ENCODE measurements at places on chromosomes 3 and 15.

DNA sequence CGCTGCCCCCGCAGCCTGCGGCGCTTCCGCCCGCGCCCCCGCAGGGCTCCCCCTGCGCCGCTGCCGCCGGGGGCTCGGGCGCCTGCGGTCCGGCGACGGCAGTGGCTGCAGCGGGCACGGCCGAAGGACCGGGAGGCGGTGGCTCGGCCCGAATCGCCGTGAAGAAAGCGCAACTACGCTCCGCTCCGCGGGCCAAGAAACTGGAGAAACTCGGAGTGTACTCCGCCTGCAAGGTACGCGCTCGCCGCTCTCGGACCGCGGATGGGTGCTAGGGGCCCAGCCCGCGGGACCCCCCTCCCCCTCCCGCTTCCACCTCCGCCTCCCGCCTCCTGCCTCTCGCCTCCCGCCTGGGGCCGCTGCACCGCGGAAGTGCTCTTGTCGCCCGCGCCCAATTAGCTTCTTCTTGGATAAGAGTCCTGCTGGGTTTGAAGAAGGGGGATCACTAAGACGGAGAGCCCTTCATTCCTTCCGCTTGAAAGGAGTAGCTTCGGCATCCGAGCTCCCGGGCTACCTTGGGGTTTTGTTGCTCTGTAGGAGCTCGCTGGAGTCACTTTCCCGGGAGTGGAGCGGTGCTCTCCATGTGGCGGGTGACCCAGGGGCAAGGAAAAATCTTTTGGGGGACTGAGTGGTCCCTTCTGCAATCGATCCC, 426 bp downstream of the KAT2B start:
- peak; percentile 68 for DNase-seq

- no peak for DNase-seq
These were observed 9.7 kb upstream of the TATDN2 start for GRCh38 chr3:10238345-10239183.

GRCh38 chr15:68230157-68231100, 901 bp upstream of the CLN6 start:
- no peak for DNase-seq

DNA sequence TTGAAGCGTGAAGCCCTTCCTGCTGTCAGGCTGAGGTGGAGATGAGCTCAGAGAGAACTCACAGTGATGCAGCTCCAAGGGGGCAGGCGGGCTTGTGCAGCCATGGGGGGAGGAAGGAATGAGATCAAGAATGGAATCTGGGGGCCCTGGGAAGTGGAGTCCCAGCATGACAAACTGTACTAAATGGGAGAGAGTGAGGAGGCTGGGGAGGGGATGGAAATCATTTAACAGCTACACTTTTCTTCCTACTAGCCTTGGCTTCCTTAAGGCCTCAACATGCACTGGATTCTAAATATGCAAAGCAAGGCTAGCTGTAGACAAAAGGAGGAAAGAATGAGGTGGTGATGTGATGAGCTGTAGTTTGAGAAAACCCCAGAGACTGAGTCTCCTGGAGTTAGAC, 133.9 kb downstream of the EEFSEC start:
- no peak for DNase-seq

- DNase-seq: no peak
These were observed 54.6 kb downstream of the SPRED1 start for GRCh38 chr15:38307251-38307650.

- DNase-seq: no peak
These were observed 49.6 kb downstream of the CEMIP start for GRCh38 chr15:80828796-80829195.

DNA sequence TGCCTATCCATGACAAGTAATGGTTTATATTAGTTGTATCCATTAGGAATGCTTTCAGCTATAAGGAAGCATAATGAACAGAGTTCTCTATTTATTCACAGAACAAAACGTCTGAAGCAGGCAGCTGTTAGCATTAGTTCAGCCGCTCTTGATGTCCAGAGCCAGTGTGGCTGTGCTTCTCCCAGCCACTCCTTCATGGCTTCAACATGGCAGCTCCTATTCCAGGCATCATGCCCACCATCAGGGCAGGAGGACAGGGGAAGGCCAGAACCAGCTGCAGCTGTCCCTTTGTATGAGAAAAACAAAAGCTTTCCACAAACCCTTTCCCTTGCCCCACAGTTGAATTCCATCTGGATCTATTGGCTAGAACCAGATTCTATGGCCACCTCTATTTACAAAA, 12.9 kb upstream of the SNRK start:
- DNase-seq: no peak

DNA sequence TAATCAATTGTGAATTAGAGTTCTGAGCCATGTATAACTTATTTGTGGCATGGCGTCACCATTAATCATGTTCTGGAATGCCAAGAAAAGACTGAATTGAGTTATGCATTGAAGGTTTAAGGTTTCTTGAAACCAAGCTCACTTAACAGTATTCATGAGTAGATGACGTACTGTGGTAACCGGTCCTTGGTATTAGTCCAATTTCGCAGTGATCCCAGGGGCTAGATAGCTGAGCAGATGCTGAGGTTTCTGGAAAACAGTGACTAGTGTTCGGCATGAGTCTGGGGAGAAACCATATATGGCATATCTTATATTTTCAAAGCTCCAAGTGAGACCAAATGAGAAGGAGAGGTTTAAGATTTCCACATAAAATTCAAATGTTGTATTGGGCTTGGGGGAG, 218.3 kb upstream of the LYSMD4 start:
- DNase-seq: no peak

GRCh38 chr3:29679944-29680343, 399.1 kb downstream of the RBMS3 start:
- no peak for DNase-seq

- DNase-seq: no peak
These were observed 62.6 kb downstream of the SMAD3 start for GRCh38 chr15:67127965-67128364.

- DNase-seq: no peak
These were observed 17.0 kb upstream of the ITGB5 start for GRCh38 chr3:124903896-124904834.

- DNase-seq: no peak
These were observed 250.0 kb upstream of the VEPH1 start for GRCh38 chr3:157752956-157753786.

- DNase-seq: no peak
These were observed 6.6 kb downstream of the DUOX1 start for GRCh38 chr15:45136378-45136764.

DNA sequence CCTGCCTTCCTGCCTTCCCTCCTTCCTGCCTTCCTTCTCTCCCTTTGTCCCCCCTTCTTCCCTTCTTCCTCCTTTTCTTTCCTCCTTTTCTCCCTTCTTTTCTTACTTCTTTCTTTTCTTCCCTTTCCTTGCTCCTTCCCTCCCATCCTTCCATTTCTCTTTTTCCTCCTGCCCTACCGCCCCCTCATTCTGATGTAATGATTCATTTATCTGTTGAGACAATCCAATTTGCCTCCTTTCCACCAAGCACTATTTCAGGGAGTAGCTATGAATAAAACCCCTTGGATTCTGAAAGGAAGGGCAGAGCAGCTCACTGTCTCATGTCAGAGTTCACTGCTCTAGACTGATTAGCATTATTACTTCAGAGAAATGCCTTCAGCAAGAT, 462.6 kb downstream of the PDCD6IP start:
- DNase-seq: no peak

GRCh38 chr15:66566963-66567531, 1.2 kb upstream of the LCTL start:
- peak; percentile 52 for DNase-seq

DNA sequence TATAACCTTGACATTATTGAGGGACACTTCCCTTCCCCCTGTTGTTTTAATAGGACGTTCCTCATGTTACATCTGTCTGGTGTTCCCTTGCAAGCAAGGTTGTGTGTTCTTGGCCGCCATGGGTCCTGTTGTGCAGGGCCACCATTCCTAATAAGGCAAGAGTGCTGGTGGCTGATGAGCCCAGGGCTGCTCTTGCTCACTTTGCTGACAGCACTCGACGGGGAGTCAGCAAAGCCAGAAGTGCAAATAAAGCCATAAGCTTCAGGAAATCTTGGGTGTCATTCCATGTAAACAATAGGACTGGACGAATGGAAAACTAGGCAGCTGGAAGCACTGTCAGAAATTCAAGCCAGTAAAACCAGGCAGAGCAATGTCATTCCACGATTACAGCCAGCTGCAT, 75.8 kb downstream of the SQOR start:
- DNase-seq: no peak

DNA sequence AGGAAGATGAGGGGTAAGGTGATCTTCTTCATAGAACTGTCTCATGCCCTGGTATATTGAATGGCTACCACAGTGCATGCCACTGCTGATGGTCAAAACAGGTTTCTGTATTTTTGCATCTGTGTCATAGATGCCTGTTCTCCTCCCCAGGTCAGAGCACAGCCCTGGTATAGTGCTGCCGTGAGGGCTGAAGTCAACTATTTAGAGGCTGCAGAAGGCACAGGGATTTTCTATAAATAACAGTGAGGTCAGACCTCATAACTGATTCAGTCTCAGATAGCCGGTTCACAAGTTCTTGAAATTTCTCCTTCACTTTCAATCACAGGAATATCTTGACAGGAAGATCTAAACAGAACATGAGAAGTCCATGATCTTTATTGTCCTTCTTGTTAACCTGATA, 99.2 kb upstream of the NUDT16 start:
- no peak for DNase-seq

- DNase-seq: no peak
These were observed 790.1 kb downstream of the PLOD2 start for GRCh38 chr3:145370870-145371269.

DNA sequence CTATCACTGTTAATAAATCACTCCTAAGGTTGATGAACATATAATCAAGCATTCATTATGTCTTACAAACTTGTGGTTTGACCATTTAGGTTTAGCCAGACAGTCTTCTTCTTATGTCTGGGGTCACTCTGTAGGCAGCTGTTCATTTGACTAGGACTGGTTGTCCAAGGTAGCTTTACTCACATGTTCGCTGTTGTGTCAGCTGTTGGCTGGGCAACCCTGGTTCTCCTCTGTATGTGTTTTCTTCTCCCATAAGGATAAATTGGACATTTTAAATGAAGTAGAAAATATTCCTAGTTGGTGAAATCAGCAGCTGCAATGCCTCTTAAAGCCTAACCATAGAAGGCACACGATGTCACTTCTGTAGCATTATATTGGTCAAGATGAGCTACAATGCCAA, 635.1 kb downstream of the EPHA3 start:
- no peak for DNase-seq

GRCh38 chr3:11547498-11547897, 96.2 kb downstream of the VGLL4 start:
- no peak for DNase-seq

DNA sequence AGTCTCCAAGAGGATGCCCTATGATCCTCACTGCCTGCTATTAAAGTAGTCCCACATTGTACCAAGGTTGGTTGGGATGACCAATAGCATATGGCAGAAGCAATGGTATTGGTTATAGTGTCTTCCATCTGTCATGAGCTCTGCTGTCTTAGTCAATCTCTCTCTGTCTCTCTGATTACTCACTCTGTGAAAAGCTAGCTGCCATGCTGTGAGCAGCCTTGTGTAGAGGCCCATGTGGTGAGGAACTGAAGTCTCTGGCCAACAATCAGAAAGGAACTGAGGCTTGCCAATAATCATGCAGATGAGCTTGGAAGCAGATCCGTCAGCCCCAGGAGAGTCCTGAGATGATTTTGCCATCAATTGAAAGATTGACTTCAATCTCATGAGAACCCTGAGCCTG, 60.3 kb upstream of the CFAP161 start:
- no peak for DNase-seq

DNA sequence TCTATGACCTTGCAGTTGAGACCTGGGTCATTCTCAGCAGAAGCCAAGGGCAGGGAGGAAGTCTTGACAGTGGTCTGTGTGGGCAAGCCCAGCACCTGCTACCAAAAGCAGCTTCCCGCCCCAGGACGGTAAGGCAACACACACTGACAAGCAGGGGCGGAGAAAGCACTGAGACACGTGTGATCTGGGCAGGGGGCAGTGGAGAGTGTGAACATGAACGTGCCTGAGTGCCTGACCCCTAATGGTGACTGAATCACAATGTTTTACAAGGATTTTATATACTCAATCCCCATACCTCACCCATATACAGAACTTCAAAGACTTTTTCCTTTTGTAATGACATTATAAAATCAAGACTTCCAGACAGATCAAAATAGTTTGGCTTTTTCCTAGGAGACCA, 35.2 kb downstream of the ANP32A start:
- DNase-seq: no peak

- no peak for DNase-seq
These were observed 19.9 kb downstream of the SMAD3 start for GRCh38 chr15:67085237-67085817.

- no peak for DNase-seq
These were observed 476.9 kb downstream of the ZNF385D start for GRCh38 chr3:21274079-21274571.

DNA sequence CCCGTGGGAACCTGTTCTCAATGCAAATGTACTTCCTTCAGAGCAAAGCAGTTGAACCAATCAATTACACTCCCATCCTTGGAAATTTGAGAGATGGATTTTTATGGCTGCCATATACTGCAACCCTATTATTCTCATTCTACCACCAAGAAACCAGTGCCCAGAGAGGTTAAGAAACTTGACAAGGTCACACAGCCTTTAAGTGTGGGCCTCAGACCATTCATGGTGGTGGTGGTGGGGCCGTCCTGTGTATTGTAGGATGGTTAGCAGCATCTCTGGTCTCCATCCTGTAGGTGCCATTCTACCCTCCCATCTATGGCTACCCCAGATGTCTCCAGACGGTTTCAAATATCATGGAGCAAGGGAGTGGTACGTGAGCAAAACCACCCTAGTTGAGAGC, 23.4 kb upstream of the RBSN start:
- no peak for DNase-seq

DNA sequence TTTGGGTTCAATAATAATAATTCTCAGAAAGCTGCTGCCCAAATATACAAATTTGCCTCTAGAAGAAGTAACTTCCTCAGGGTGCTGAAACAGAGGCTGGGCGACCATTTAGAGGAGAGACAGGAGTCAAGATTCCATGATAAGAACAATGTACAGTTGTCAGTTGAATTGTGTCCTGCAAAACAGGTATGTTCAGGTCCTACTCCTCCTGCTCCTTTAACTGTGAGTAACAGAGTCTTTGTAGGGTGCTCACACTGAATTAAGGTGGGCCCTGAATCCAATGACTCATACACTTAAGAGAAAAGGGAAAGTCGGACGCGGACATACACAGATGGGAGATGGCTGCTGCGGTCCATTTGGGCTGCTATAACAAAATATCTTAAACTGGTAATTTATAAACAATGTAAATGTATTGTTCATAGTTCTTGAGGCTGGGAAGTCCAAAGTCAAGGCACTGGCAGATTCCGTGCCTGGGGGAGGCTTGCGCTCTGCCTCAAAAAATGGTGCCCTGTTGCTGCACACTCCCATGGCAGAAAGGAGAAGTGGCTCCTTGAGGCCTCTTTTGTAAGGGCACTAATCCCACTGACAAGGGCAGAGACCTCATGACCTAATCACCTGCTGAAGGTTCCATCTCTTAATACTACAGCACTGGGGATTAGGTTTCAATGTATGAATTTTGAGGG, 55.1 kb downstream of the MB21D2 start:
- DNase-seq: no peak

GRCh38 chr3:189517981-189518380, 113.2 kb upstream of the TP63 start:
- no peak for DNase-seq
